ENCODE measurements at places on chromosomes 3 and 15. TPM values are rescaled to one million over a fixed set of nuclear protein-coding genes. Genes with fewer than 3 reads are reported as not detected.

GRCh38 chr3:21331857-21332256, 419.2 kb downstream of the ZNF385D start:
- H3K27me3 ChIP-seq: no peaks in the 10 kb centered on the region
- DNase-seq: no peak
- no peak overlapping the region for H3K27ac ChIP-seq

PAQR5 gene
- not detected for total RNA-seq

- no peak for DNase-seq
- H3K4me1 ChIP-seq: no peaks in the 10 kb centered on the region
- no peak overlapping the region for H3K4me3 ChIP-seq
- H3K27ac ChIP-seq: no peak overlapping the region
- H3K36me3 ChIP-seq: no peaks in the 10 kb centered on the region
Measured at GRCh38 chr3:184352149-184352785, 9.1 kb downstream of the CLCN2 start.

GOLGA6A gene
- not detected for total RNA-seq

DNA sequence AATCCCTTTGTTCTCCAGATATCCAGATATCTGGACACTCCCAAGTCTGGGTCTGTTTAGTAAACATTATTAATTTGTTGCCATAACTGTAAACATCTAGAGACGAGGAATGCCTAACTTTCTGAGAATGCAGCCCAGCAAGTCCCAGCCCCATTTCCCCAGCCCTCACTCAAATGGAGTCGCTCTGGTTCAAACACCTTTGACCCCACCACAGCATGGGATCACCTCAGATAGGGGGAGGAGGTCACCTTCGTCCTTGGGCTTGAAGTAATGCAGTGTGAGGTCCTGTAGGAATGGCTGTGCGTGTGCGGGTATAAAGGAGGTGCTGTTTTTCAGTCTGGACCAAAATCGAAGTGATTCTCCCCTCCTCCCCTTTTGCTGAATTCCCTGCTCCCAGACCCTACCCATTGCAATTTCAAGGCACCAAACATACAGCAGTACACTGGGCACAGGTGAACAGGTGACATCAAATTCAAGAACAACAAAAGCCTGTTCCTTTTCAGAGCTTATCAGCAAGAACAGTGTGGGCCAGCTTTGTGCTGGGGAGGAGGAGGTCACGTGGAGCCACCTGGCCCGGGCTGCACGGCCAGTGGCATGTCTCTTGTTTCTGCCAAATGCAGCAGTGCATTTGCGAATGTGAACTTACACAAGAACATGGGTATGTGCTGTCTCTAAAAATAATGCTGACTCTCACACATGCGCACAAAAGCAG, 57.5 kb upstream of the TRPM1 start:
- no peaks in the 10 kb centered on the region for H3K27me3 ChIP-seq
- no peak for DNase-seq
- no peak overlapping the region for H3K27ac ChIP-seq
- H3K4me1 ChIP-seq: no peaks in the 10 kb centered on the region
- no peak overlapping the region for H3K4me3 ChIP-seq

CCDC9B gene
- 1.2 TPM for total RNA-seq

DNA sequence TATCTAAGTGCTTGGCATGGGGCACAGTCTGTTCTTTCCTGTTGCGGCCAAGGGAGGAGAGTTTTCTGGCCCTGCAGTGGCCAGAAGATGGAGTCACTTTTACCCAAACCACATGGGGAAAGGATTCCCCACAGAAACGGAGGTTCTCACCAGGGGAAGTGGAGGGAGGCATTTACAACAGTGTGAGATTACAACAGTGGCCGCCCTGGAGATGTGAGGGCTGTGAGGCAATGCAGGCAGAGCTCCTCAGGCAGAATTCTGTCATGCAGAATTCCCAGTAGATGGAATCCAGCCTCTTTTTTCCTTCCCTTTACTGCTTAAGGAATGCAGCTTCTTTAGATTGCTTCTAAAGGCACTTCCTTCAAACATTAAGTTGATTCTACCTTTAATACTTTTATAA, 83.1 kb downstream of the CACNA1D start:
- DNase-seq: no peak
- no peak overlapping the region for H3K27ac ChIP-seq
- no peak overlapping the region for H3K4me3 ChIP-seq
- no peaks in the 10 kb centered on the region for H3K4me1 ChIP-seq
- H3K36me3 ChIP-seq: no peaks in the 10 kb centered on the region

CAV3 gene
- total RNA-seq: not detected

CYP1A1 gene
- total RNA-seq: not detected

FBXL2 gene
- not detected for total RNA-seq

NLGN1 gene
- not detected for total RNA-seq

PLCB2 gene
- 8.7 TPM for total RNA-seq

WDR93 gene
- not detected for total RNA-seq

DNA sequence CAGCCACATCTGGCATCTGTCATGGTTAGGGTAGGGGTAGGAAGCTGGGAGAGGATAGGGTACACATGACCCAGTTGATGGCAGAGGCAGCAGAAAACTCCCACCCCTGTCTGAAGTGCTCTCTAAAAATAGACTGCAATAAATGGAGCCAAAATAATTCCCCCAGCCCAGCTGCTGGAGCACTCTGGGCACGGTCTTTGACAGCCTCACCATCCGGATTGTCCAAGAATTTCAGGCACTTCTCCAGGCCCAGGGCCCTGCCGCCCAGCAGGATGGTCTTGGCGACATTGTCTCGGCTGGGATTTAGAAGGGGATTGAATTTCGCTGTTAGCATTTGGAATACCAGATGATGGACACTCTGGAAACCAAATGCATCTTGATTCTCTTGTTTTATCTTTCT, 103.7 kb downstream of the IQSEC1 start:
- H3K27me3 ChIP-seq: no peaks in the 10 kb centered on the region
- H3K36me3 ChIP-seq: no peaks in the 10 kb centered on the region
- H3K4me1 ChIP-seq: no peaks in the 10 kb centered on the region

SLC28A2 gene
- not detected for total RNA-seq

CP gene
- total RNA-seq: not detected

TRPM1 gene
- not detected for total RNA-seq

- no peak overlapping the region for H3K27ac ChIP-seq
- no peaks in the 10 kb centered on the region for H3K4me1 ChIP-seq
- no peak for DNase-seq
Measured at GRCh38 chr3:32428092-32429068, 36.7 kb downstream of the CMTM7 start.

GRCh38 chr3:31291818-31292217, 240.9 kb upstream of the STT3B start:
- DNase-seq: no peak
- no peaks in the 10 kb centered on the region for H3K36me3 ChIP-seq
- H3K4me3 ChIP-seq: no peak overlapping the region
- H3K27ac ChIP-seq: no peak overlapping the region
- no peaks in the 10 kb centered on the region for H3K4me1 ChIP-seq

DNA sequence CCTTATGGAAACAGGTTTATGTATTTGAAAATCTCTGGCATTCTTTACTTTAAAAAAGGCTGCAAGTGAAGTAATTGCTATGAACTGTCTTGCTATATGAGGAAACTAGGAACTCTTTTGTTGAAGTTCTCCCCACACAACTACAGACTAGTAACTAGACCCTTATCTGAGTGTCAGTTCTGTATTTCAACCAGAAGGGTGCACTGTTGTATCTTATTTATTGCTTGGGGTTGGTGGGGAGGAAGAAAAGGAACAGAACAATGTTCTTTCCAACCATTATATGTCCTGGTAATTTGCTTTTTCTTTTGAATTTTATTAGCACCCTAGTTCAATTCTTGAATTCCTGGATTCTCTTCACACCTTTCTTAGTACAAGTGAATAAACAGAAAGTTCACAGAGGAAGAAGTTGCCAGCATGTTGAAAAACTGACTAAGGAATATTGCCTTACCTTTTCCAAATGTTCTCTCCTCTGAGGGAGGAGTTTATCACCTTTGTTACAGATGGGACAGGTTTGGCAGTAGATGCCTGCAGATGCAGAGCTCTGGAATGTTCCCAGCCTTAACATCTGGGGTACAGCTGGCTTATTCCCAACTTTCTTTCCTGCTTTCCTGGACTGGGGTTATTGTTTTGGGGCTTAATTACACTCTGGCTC, 162.4 kb upstream of the CFAP20DC start:
- no peak overlapping the region for H3K27ac ChIP-seq
- DNase-seq: peak; percentile 77
- no peak overlapping the region for H3K4me3 ChIP-seq
- H3K27me3 ChIP-seq: no peaks in the 10 kb centered on the region

CAPN7 gene
- total RNA-seq: 36.5 TPM

GRCh38 chr15:89412905-89413411, 78.3 kb upstream of the POLG start:
- no peaks in the 10 kb centered on the region for H3K27me3 ChIP-seq
- H3K36me3 ChIP-seq: no peaks in the 10 kb centered on the region
- peaks cover 10% of the 10 kb centered on the region for H3K4me1 ChIP-seq
- H3K27ac ChIP-seq: no peak overlapping the region

AHSG gene
- not detected for total RNA-seq

GRCh38 chr3:184907681-184908649, 96.0 kb downstream of the VPS8 start:
- H3K4me1 ChIP-seq: no peaks in the 10 kb centered on the region
- H3K36me3 ChIP-seq: peaks cover 20% of the 10 kb centered on the region

SH2D7 gene
- total RNA-seq: not detected

DNA sequence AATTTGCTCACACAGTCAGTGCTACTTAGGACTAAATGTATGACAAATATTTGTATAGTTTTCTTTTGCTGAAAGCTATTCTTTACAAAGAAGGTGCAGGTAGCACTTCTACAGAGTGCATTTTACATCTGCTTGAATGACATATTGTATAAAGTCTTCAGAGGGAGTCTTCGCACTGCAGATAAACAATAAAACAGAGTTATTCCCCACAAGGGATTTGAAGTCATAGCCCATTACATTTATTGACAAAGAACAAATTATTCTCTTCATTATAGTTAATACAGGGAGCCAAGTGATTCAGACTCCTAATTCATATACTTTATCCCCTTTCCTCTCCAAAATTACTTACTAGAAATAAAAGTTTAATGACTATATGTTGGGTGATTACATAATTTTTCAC, 529.7 kb downstream of the EDEM1 start:
- no peak overlapping the region for H3K27ac ChIP-seq
- no peaks in the 10 kb centered on the region for H3K36me3 ChIP-seq
- no peaks in the 10 kb centered on the region for H3K27me3 ChIP-seq
- no peak for DNase-seq

- H3K4me1 ChIP-seq: peaks cover 50% of the 10 kb centered on the region
- H3K36me3 ChIP-seq: peaks cover 14% of the 10 kb centered on the region
- DNase-seq: peak; percentile 53
- H3K27ac ChIP-seq: peak overlapping the region; percentile 72
- no peaks in the 10 kb centered on the region for H3K27me3 ChIP-seq
Measured at GRCh38 chr3:25662736-25663320, 1.9 kb downstream of the TOP2B start.

CRYGS gene
- 12.2 TPM for total RNA-seq

DNA sequence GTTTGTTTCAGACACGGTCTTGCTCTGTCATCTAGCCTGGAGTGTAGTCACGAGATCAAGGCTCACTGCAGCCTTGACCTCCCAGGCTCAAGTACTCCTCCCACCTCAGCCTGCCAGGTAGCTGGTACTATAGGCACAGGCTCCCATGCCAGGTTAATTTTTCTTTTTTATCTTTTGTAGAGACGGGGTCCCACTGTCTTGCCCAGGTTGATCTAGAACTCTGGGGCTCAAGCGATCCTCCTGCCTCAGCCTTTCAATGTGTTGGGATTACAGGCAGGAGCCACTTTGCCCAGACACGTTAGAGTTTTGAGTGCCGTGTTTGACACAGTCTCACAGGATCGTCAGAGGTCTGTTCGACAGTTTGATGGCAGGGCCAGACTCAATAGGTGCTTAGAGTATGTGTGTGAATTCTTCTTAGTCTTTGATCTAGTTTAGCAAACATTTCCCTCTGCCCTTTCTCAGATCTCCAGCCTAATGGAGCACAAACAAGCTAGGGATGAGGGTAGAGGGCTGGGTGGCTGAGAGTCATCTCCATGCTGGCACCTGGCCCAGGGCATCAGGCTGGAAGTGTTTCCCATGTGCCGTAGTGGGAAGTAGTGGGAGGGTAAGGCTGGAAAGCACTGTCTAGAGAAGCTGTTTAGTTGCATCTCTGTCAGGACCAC, 66.1 kb upstream of the DLG1 start:
- H3K4me1 ChIP-seq: no peaks in the 10 kb centered on the region
- no peaks in the 10 kb centered on the region for H3K27me3 ChIP-seq
- DNase-seq: no peak
- H3K36me3 ChIP-seq: no peaks in the 10 kb centered on the region
- no peak overlapping the region for H3K4me3 ChIP-seq
- H3K27ac ChIP-seq: no peak overlapping the region

- H3K4me1 ChIP-seq: no peaks in the 10 kb centered on the region
- no peak for DNase-seq
- no peaks in the 10 kb centered on the region for H3K27me3 ChIP-seq
- no peak overlapping the region for H3K27ac ChIP-seq
Measured at GRCh38 chr3:63705092-63705645, 52.7 kb downstream of the SNTN start.

LOXL1 gene
- not detected for total RNA-seq

DNA sequence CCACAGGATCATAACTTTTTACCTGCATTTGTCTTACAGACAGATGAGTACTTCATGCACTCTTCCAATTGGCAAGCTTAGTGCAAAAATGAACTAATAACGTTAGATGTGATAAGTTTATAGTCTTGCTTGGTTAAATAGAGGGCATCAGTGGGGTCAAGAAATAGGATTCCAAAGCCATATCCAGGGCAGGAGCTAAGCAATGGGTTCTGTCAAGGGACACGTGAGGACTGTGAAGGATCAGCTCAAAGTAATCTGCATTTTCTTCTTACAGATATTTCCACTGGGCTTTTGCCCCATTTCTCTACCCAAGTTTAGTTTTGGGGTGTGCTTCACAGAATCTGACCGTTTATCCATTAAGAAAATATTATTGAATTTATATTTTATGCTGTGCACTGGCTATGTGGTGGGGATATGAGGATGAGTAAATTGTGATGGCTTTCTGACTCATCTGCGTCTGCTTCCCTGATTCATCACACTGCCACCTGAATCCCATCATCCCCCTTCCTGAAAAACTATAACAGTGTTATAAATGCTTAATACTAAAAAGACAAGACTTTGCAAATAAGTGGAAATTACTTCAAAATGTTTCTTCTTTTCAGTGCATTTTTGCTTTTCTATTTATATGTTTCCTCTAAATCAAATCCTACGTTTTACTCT, 17.5 kb downstream of the PPP2R3A start:
- H3K4me1 ChIP-seq: no peaks in the 10 kb centered on the region
- no peaks in the 10 kb centered on the region for H3K27me3 ChIP-seq
- no peak overlapping the region for H3K4me3 ChIP-seq
- H3K36me3 ChIP-seq: no peaks in the 10 kb centered on the region

- DNase-seq: no peak
- H3K27ac ChIP-seq: no peak overlapping the region
- H3K4me1 ChIP-seq: no peaks in the 10 kb centered on the region
- no peak overlapping the region for H3K4me3 ChIP-seq
Measured at GRCh38 chr3:170429050-170429449, 10.4 kb downstream of the CLDN11 start.

SRGAP3 gene
- total RNA-seq: 1.7 TPM

GRCh38 chr15:58114812-58115211, 23.4 kb upstream of the AQP9 start:
- H3K27ac ChIP-seq: no peak overlapping the region
- no peak overlapping the region for H3K4me3 ChIP-seq
- no peaks in the 10 kb centered on the region for H3K27me3 ChIP-seq
- H3K36me3 ChIP-seq: no peaks in the 10 kb centered on the region

GRCh38 chr3:169772305-169772896, 795 bp upstream of the MYNN start:
- H3K27me3 ChIP-seq: no peaks in the 10 kb centered on the region
- H3K27ac ChIP-seq: peak overlapping the region; percentile 98
- peaks cover 27% of the 10 kb centered on the region for H3K36me3 ChIP-seq

GRCh38 chr3:52763466-52763865, 7.3 kb downstream of the NEK4 start:
- H3K4me1 ChIP-seq: no peaks in the 10 kb centered on the region
- no peak overlapping the region for H3K4me3 ChIP-seq
- H3K27ac ChIP-seq: no peak overlapping the region
- DNase-seq: no peak
- peaks cover 53% of the 10 kb centered on the region for H3K36me3 ChIP-seq

ASB14 gene
- 0.04 TPM for total RNA-seq

Data from Karpas-422 (cell line).